ENCODE measurements at places on chromosomes 5 and 9.

GRCh38 chr9:112764344-112764743, 13.8 kb downstream of the SNX30 start:
- DNase-seq: no peak

DNA sequence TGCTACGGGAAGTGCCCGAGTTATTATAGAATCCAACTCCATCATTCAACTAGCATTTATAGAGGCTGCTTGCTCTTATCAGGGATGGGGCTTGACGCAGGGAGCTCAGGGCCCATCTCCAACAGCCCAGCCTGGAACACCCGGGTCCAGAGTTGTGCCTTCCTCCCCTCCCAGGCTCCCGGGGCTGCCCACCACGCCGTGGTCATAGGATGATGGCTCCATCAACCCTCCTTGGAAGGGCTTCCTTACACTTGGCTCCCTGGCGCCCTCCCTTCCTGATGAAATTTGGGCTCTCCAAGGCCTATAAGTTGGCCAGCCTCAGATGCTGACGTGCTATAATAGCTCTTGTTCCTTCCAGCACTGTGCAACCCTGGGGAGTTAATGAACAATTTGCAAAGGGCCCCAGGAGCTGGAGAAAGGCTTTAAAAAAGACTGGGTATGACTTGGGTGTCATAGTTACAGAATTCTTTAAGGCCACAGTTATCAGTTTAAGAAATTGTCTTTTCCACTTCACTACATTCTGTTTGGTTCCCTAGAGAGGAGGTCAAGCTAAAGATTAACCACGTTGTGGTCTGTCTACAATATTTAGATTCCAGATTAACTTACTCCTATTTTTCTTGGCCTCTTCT, 42.5 kb upstream of the GADD45G start:
- DNase-seq: no peak

DNA sequence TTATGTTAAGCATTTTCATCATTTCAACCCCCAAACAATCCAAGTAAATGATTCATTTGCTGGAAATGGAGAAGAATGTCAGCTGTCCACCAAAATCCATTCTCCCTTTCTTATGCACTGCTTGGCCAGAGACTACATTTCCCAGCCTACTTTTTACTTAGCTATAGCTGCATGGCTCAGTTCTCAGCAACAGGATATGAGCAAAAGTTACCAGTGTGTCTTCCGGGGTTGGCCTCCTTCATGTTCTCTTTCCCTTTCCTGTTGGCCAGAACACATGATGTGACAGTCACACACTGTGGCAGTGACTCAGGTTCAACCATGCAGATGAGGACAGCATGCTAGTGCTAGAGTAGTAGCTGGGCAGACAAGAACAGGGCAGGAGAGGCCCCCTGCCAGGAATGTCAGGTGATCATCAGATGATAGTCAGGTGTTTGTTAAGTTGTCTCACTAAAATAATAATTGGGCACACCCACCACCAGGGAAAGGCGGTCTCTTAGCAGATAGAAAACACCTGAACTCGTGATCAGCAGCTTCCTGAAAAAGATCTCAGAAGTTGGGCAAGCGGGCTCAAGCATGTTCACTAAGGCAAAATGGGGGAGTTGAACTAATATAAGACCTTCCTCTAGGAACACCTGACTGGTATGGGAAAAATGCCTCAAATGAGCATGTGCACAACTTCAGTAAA, 12.2 kb downstream of the GPR150 start:
- no peak for DNase-seq

DNA sequence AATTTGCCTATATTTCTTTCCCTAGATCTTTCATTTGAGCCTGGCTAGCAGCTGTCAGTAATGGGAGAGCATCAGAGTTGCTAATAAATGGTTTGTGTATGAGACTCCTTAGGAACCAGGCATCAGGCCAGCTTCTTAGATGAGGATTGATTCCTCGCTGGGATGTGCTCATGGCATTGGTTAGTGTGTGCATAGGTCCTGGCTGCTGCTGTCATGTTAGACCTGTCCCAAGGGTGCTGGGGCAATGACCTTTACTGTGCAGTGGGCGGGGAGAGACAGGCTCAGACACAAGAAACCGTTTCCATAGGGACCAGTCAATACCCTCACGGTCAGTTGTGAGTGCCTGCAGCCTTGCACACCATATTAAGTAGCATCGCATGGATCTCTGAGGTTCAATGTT, 112.3 kb upstream of the NR3C1 start:
- DNase-seq: no peak

GRCh38 chr5:61386045-61386800, 54.2 kb downstream of the ZSWIM6 start:
- no peak for DNase-seq

- no peak for DNase-seq
These were observed 36.3 kb downstream of the TRIO start for GRCh38 chr5:14179446-14179845.

DNA sequence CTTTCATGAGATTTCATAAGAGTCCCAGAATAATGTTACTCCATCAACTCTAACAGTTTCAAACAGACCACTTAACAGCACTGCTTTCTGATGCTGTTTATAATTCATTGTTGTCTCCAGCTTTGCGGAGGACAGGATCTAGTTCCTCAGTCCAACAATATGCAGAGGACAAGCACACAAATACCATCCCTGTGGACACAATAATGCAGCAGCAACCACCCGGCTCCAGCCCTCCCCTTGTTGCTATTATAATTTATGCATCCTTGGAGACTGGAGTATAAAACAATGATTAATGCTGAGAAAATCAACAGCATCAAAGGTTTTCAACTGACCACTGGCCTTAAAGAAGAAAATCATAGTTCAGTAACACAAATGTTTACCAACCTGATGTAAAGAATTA, 108.3 kb downstream of the DENND1A start:
- no peak for DNase-seq

- no peak for DNase-seq
These were observed 101.0 kb downstream of the TLE1 start for GRCh38 chr9:81588148-81588871.

DNA sequence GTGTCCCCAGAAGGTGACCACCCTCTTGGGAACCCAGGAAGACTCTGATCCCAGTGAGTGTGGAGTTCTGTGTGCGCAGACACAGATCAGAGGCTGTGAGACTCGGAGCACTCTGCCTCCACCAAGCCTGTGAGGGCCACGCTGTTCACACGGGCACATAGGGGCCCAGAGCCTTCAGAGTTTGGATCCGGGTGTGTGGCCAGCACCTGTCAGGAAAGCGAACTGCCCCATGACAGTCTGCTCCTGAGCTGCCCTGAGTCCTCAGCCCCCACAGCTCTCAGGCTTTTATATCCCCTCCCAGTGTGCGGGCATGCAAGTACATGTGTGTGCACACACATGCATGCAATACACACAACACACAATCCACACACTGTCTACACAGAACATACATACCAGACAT, 161.8 kb upstream of the IRX2 start:
- no peak for DNase-seq

GRCh38 chr5:80231243-80231642, 24.6 kb downstream of the SERINC5 start:
- DNase-seq: no peak

DNA sequence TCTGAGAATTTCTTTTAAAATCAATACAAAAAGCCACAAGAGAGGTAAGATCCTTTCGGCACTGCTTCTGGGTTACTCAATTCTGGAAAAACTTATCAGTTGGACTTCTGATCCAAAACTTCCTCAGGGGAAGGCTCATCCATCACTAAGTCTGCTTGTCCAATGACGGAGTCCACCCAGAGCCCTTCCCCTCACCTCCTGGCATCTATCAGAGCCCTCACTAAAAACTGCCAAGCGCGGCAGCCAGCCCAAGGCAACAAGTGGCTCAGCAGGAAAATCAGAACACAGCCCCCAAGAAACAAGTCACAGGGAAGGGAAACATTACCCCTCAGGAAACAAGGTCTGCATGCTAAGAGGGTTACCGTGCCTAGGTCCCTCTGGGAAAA, 869 bp upstream of the ESM1 start:
- no peak for DNase-seq

DNA sequence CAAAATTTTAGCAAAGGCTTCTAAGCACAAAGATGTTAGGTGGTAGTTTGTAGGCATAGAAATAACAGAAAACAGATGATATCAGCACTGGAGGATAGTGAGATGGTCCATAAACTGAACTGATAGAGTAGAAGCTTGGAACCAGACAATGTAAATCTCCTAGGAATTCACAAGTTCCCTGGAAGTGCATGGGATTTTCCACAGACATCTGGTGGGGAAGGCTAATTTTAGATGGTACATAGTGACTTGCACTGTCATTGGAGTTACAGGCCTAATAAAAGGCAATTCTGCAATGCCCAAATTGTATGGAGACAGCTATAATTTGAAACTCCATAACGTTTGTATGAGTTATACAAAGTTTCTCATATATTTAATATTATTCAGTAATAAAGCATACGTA, 653.0 kb upstream of the MEF2C start:
- DNase-seq: no peak

- DNase-seq: no peak
These were observed 3.0 kb downstream of the NADK2 start for GRCh38 chr5:36238502-36239295.

DNA sequence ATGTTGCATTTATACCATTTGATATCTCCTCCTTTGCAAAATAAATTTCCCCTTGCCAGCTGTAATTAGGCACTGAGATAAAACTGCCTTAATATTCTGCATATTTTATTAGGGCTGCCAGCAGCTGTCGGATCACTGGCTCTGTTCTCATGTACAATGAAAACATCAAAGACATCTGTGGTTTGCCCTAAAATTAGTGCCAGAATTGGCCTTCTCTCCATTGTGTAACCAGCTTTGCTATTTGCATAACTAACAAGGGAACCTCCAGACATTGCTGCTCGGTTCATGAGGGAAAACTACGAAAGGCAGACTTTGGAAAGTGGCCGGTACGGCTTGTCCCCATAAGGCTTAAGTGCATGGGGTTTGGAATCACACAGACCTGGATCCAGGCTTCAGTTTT, 45.5 kb upstream of the KIF2A start:
- no peak for DNase-seq

- DNase-seq: no peak
These were observed 191.4 kb downstream of the TMEM167A start for GRCh38 chr5:82885627-82886389.

GRCh38 chr5:92641031-92641962, 939.7 kb downstream of the NR2F1-AS1 start:
- DNase-seq: no peak
